Activated naive CD4-positive, alpha-beta T cell (primary cell): ENCODE measurements at places on chromosomes 7 and 10.

DNA sequence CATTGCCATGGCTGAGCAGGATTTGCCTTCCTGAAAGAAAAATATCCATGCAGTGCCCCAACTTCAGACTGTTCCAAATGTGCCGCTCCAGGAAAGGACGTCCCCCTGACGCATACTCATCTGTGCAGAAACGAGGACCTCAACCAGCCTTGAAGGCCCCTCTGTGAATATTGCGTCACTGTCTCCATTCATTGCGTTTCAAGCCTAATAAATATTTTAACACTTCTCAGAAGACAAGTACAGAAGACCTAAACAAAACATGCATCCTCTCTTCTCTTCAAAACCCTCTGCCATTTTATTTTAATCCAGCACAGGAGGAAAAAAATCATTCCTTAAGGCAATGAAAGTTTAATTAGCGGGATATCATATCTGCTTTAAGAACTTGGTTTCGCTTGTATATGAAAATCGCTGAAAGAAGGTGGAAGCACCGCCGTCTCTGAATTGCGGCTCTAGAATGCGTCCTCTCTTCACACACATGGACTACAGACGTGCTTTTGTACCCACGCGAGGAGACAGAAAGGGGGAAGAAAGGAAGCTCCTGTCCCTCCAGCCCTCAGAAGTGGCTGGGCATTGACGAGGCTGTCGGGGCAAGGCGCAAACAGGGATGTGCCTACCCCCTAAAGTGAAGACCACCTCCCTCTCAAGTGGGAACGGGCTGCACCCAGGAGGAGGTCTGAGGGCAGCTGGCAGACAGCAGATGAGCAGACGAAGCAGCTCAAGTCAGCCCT lies 36.8 kb downstream of the RGS10 start:
- no peak for DNase-seq

DNA sequence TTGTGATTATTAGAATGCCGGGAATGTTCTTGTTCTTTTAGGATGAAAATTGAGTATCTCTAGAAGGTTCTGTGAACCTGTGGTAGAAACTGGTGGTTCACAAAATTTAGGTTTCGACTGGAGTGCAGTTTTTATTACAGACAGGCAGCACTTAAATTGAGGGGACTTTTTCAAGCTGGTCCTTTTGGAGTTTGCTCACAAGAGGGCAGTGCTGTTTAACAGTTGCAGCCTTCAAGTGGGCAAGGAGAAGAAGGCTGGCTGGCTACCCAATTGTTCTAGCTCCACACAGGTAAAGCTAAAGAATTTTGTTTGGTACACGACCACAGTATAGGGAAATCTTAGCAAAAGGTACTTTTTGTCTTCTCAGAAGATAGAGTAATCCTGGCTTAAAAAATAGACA lies 233.6 kb downstream of the SNX13 start:
- DNase-seq, result no peak

GRCh38 chr10:128305601-128306345 lies 179.6 kb upstream of the MKI67 start:
- DNase-seq, result no peak

DNA sequence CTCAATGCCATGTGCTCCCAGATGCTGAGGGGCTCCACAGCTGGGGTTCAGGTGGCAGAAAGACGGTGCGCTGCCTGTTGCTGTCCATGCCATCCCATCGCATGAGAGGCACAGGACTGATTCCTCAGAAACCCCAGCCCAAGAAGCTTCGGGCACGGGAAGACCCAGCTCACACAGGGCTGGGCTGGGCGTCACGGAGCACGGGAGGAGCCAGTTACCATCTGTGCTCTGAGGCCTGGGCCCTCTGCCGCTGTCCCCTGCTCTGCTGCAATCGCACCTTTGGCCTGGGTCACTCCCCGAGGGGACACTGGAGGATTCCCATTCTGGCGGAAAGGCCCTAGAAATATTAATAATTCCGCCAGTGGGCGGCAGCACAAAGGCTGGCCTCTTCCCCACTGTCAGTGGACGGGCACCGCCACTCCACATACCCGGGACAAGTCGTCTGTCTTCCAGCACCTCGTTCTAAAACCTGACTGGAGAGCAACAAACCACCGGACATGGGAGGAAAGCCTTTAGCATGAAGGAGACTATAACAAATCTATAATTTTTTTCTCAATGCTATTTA lies 92.1 kb downstream of the PIP4K2A start:
- DNase-seq, result no peak

DNA sequence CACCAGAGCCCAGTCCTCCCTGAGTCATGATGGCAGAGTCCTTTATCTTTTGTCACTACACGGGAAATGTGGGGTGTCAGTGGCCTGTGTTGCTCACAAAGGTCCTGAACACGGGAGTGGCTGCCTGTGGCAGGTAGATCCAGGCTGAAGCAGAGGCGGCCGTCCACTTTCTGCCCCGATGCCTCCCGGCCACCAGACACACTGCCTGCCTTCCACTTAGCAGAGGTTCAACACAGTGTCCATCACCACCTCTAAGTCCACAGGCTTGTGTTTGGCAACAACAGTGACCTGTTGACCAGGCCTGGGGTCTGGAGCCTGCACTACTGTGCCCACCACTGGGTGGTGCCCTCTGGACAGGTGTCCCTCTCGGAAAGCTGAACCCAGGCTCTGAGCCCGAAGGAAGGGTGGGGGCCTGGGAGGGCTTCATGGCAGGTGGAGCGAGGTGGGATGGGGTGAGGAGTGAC lies 49.9 kb upstream of the CAMK2B start:
- no peak for DNase-seq

- no peak for DNase-seq
Observed at GRCh38 chr7:106288263-106288662, 3.5 kb upstream of the NAMPT start.

GRCh38 chr7:129781928-129782817 lies 170.6 kb downstream of the UBE2H start:
- no peak for DNase-seq

DNA sequence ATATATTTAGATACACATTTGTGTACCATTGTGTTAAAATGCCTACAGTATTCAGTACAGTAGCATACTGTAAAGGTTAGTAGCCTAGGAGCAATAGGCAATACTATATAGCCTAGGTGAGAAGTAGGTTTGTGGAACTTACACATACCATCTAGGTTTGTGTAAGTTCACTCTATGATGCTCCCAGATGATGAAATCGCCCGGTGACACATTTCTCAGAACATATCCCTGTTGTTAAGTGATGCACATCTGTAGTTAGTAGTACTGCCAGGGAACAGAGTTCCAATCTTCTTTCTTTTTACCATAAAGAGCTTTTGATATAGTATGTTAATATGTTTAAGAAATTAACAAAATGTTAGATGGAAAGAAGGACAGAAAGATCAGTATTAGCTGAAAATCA lies 138.2 kb downstream of the SNX13 start:
- DNase-seq, result no peak

GRCh38 chr7:123746931-123747488 lies 1.8 kb downstream of the WASL start:
- no peak for DNase-seq

GRCh38 chr7:155796381-155797261 lies 15.6 kb downstream of the SHH start:
- DNase-seq, result peak; percentile 49

GRCh38 chr7:153902862-153903261 lies 149.3 kb upstream of the DPP6 start:
- no peak for DNase-seq
